ENCODE measurements at places on chromosomes 16 and 17. TPM values are rescaled to one million over a fixed set of nuclear protein-coding genes. Genes with fewer than 3 reads are reported as not detected.

- no peak for DNase-seq
Measured at GRCh38 chr16:88317613-88317965, 65.2 kb upstream of the ZNF469 start.

DNA sequence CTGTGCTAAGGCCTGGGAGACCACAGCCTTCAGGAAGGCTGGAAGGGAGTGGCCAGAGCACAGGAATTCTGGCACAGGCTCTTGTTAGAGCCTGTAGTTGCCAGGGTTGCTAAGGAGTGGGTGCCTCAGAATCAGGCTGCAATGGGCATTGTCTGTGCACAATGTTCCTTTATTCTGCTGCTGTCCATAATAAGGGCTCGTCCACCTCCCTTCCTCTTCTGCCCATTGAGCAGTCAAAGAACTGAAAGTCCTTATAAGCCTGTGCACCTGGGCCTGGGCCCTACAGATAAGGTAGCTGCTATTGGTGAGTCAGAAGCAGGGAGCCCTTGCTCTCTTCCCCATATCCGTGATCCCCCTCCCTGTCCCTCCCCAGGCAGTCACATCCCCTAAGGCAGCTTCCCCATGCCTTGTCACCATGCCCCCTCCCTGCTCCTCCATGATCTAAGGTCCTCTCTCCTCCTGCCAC lies 5.4 kb upstream of the CNGB1 start:
- no peak for DNase-seq

DNA sequence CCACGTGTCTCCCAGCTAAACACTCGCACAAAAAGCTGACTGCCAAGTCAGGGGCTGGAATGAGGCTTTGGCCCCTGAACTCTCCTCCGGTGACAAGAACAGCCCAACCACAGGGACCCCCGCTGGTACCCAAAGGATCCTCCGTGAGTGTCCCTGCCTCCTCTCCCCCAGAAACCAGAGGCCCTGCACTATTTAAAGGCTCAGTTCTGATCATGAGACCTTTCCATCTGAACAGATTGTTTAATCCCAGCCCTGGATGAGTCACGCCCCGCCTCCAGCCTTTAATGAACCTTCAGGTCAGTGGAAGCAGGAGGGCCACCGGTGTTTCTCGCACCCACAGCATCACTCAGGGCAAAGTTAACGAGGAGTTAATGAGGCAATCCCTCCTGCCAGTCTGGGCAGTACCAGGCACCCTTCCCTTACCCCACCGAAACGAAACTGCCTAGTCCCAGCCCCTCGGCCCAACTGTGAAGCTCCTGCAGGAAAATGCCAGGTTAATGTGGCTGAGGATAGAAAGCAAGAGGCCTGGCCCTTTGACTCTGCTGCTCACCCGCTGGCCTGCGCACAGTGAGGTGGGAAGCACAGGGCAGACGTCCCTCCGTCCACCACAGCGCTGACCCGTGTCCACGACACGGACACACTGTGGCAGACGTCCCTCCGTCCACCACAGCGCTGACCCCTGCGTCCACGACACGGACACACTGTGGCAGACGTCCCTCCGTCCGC lies 32.4 kb downstream of the TIMM22 start:
- DNase-seq, result no peak

DNA sequence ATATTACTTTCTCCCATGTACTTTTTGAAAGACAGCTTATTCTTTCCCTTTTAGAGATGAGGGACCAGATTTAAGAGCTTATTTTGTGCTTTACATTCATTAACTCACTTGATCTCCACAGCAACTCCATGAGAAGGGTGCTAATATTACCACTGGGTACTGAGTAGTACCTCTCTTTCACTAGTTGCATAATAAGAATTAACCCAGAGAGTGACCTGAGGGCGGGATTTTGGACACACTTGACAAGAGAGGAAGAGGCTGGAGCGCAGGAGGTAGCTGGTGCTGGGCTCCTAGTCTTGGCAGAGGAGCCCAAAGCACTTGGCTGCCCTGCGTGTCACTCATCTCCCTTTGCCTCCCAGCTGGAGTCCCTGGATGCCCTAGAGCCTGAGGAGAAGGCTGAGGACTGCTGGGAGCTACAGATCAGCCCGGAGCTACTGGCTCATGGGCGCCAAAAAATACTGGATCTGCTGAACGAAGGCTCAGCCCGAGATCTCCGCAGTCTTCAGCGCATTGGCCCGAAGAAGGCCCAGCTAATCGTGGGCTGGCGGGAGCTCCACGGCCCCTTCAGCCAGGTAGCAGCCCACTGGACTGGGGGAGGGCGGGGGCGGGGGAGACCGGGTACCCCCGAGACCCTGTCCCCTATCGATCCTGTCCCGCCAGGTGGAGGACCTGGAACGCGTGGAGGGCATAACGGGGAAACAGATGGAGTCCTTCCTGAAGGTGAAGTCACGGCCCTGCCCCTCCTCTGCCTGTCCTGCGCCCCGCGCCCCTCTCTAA lies 1.7 kb upstream of the MAZ start:
- no peak for DNase-seq

GRCh38 chr17:50183421-50183994 lies 17.7 kb downstream of the SGCA start:
- DNase-seq, result no peak

- no peak for DNase-seq
Measured at GRCh38 chr16:75820672-75821071, 94.4 kb upstream of the CPHXL start.

- DNase-seq, result peak; percentile 56
Measured at GRCh38 chr17:77700165-77700881, 258.2 kb upstream of the TNRC6C start.

GRCh38 chr16:15403392-15403995 lies 7.9 kb downstream of the MPV17L start:
- no peak for DNase-seq

GRCh38 chr16:82748026-82748425 lies 121.3 kb downstream of the CDH13 start:
- DNase-seq, result no peak

DNA sequence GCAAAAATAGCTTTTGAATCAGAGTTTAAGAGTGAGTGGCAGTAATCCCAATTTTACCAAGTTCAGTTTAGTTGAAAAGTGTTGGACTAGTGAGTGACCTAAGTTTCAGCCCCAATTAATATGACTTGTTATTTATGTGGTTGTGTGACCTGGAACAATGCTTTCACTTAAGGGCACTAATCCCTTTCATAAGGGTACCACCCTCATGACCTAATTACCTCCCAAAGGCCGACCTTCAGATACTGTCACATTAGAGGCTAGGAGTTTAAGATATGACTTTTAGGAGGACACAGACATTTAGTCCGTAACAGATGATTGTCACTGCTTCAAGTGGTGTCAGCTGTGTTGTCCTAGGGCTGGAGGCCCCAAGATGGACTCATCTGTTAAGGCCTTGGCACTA lies 190.0 kb downstream of the IRX3 start:
- DNase-seq, result no peak

CDH8 gene
- 0.38 TPM for total RNA-seq

TPSG1 gene
- total RNA-seq, result not detected

ANKFN1 gene
- total RNA-seq, result not detected

ODAD4 gene
- total RNA-seq, result 0.54 TPM

ABCC1 gene
- 16.6 TPM for total RNA-seq

HS3ST3A1 gene
- total RNA-seq, result 3.2 TPM
